T-helper 17 cell (primary cell): ENCODE measurements at places on chromosomes 3 and 15. TPM values are rescaled to one million over a fixed set of nuclear protein-coding genes. Genes with fewer than 3 reads are reported as not detected.

- H3K36me3 ChIP-seq, result no peaks in the 10 kb centered on the region
- H3K4me3 ChIP-seq, result no peak overlapping the region
- no peaks in the 10 kb centered on the region for H3K4me1 ChIP-seq
- no peaks in the 10 kb centered on the region for H3K27me3 ChIP-seq
Observed at GRCh38 chr15:47301481-47301880, 415.8 kb upstream of the SEMA6D start.

- H3K36me3 ChIP-seq, result no peaks in the 10 kb centered on the region
- peaks cover 22% of the 10 kb centered on the region for H3K4me1 ChIP-seq
- peak within 1 kb of the TSS; percentile 93 for H3K4me3 ChIP-seq
- H3K27ac ChIP-seq, result peak within 1 kb of the TSS; percentile 93
Observed at GRCh38 chr15:38252481-38253350, at the start of gene SPRED1. TSS of gene SPRED1 (plus strand) at chr15:38252836. CDS start at chr15:38253186, 350 bp downstream.

- H3K4me3 ChIP-seq, result no peak overlapping the region
- no peaks in the 10 kb centered on the region for H3K36me3 ChIP-seq
- peaks cover 23% of the 10 kb centered on the region for H3K27me3 ChIP-seq
Observed at GRCh38 chr3:161549261-161549660, 52.7 kb downstream of the OTOL1 start.

DNA sequence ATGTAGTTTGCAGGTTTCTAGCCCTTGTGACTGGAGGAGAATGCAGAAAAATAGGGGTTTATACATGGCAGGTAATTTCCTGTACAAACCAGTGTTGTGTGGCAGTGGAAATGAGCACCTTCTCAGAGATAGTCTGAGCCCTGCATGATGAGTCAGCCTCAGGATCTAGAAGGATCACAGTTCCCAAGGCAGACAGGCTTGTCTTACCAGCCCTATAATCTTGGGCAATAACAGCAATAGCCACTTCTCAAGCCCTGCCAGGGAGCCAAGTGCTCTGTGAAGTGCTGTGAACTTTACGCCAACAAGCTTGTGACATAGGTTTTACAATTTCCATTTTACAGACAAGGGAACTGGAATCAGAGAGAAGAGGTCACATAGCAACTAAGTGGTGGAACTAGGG is 89.4 kb downstream of the CD47 start:
- H3K36me3 ChIP-seq, result peaks cover 2% of the 10 kb centered on the region
- no peaks in the 10 kb centered on the region for H3K27me3 ChIP-seq
- H3K4me3 ChIP-seq, result no peak overlapping the region
- peaks cover 15% of the 10 kb centered on the region for H3K4me1 ChIP-seq
- no peak for DNase-seq

RASGRP1 gene
- 138 TPM for total RNA-seq

COLQ gene
- 11.1 TPM for total RNA-seq

DNA sequence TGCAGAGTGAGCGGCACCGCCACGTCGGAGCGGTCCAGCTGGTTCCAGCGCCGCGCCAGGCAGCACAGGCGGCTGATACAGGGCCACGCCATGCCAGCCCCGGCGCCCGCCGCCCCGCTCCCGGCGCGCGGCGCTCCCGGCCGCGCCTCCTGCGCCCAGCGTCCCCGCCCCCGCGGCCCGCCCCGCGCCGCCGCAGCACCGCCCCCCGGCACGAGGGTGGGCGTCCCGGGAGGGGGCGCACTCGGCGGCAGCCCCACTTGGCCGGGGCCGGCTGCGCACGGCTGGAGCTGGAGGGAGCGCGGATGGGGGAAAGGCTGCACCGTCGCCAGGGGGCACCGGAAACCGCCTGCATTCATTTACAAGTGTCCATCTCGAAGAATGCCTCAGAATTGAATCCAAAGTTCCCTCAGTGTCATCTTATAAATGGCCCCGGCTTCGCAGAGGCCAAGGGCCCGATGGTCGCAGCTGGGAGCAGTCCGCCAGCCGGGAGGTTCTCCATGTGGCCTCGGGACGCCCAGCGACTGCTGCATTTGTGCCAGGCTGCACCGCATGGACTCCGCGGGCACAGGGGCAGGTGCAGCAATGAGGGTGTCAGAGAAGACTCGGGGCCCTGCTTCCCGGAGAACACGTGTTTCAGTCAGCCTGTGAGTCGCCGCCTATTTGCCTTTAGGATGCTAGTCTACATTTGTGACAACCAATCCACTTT is at the start of gene MAP6D1:
TSS of gene MAP6D1 (minus strand) at position 122 of the 706 bp plus-strand sequence. CDS start at position 92, 30 bp downstream.
- peaks cover 13% of the 10 kb centered on the region for H3K4me1 ChIP-seq
- peaks cover 2% of the 10 kb centered on the region for H3K36me3 ChIP-seq
- peak within 1 kb of the TSS; percentile 37 for H3K27ac ChIP-seq

DNA sequence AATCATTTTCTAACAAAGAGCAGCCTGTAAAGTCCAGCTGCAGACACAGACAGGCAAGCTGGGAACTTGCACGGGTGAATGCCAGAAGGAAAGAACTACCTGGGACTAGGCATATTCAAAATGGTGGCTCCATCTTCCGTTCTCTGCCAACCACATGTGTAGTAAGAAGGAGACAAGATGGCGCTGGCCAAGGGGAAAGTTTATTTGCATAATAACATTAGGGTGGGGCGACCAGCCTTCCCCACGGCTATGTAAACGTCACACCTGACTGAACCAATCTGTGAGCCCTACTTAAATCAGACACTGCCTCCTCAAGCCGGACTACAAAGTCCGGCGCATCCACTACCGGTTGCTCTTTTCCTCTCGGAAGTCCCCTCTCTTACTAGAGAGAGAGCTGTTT is 130.8 kb downstream of the SNRK start:
- peaks cover 18% of the 10 kb centered on the region for H3K4me1 ChIP-seq
- H3K36me3 ChIP-seq, result no peaks in the 10 kb centered on the region
- H3K27ac ChIP-seq, result no peak overlapping the region

DNA sequence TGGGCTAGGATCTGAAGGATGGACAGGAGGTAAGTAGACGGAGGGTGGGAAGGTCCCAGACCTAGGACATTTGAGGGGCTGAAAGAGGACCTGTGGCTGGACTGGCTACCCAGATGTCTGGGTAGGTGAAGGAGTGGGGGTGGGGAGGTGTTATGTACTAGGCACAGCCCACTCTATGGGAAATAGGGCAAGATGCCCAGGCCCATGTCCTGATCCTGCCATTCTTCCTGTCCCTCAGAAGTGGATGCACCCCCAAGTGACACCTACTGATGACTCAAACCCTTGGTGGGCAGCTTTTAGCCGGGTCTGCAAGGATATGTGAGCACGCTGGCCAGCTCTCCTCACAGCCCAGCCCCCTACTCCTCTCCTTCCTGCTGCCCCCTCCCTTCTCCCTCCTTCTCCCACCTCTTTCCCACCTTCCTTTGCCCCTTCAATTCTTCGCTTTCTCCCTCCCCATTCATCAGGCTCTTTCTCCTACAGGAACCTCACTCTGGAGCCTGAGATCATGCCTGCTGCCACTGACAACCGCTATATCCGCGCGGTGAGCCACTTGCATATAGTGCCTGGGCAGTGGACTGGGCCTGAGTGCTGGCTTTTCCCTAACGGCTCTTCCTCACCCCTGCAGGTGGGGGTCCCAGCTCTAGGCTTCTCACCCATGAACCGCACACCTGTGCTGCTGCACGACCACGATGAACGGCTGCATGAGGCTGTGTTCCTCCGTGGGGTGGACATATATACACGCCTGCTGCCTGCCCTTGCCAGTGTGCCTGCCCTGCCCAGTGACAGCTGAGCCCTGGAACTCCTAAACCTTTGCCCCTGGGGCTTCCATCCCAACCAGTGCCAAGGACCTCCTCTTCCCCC is 5.2 kb downstream of the ACY1 start:
- H3K27ac ChIP-seq, result peak overlapping the region; percentile 70
- no peaks in the 10 kb centered on the region for H3K27me3 ChIP-seq
- no peaks in the 10 kb centered on the region for H3K36me3 ChIP-seq
- no peak for DNase-seq

SLCO2A1 gene
- not detected for total RNA-seq

DNA sequence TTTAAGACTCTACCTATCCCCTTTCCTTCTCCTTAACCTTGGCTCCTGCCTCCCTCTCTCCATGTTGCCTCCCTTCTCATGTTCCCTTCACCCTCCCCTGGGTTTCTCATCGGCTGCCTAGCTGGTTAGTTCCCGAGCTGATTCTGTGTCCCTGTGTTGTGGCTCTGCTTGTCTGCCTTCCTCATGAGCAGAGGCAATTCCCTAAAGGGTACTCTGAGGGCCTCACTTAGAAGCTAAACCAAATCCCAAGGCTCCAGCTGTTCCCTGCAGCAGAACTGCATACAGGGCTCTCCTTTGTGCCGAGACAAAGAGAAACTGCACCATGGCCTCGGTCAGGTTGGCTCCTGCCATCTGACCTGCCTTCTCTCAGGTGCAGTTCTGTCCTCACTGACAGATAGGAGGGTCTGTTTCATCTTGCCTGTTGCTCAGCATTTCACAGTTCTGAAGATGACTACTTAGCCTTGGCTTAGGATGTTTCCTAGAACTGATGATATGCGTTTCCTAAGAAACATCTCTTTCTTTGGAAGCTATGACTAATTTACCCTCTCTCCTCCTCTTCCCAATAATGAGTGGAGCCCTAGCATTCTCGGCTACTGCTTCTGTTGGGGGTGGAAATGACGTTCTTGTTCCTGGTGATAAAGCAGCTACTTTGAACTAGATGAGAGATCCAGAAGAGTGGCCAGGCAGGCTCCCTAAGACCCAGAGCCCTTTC is 27.1 kb downstream of the DUOX1 start:
- no peaks in the 10 kb centered on the region for H3K27me3 ChIP-seq
- no peak overlapping the region for H3K4me3 ChIP-seq
- peaks cover 2% of the 10 kb centered on the region for H3K36me3 ChIP-seq
- DNase-seq, result no peak
- peaks cover 14% of the 10 kb centered on the region for H3K4me1 ChIP-seq

GRCh38 chr3:142963516-142964448 is at the start of gene PAQR9:
TSS of gene PAQR9 (minus strand) at chr3:142963674. CDS start at chr3:142963336, 338 bp downstream.
- H3K27ac ChIP-seq, result no peak within 1 kb of the TSS
- H3K4me1 ChIP-seq, result peaks cover 12% of the 10 kb centered on the region
- peaks cover 70% of the 10 kb centered on the region for H3K27me3 ChIP-seq
- H3K4me3 ChIP-seq, result peak within 1 kb of the TSS; percentile 89
- H3K36me3 ChIP-seq, result peaks cover 4% of the 10 kb centered on the region
- DNase-seq, result no peak

CYP11A1 gene
- not detected for total RNA-seq

IQCF5 gene
- not detected for total RNA-seq

TMEM45A gene
- total RNA-seq, result 0.17 TPM

DNA sequence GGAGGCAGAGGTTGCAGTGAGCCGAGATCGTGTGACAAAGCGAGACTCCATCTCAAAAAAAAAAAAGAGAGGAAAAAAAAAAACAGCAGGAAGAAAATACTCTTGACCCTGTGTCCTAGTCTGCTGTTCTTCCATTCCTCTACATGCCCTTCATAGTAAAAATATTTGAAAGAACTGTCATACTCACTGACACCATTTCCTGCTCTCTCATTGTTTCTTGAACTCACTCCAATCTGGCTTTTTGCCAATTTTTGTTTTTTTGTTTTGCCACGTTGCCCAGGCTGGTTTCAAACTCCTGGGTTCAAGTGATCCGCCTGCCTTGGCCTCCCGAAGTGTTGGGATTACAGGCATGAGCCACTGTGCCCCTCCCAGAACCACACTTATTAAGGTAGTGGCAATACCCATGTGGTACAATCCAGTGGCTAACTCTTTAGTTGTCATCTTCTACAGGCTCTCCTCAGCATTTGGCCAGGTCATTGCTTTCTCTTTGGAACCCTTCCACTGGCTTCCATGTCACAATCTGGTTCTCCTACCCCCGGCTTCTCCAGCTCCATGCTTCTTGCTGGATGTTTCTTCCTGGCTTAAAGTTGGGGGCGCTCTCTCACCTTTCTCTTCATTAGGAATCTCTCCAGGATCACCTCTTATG is 238.2 kb upstream of the C2CD4B start:
- no peak overlapping the region for H3K4me3 ChIP-seq
- peaks cover 2% of the 10 kb centered on the region for H3K36me3 ChIP-seq
- no peak overlapping the region for H3K27ac ChIP-seq
- DNase-seq, result no peak
- H3K4me1 ChIP-seq, result no peaks in the 10 kb centered on the region

MAP3K13 gene
- 6.8 TPM for total RNA-seq

STRIT1 gene
- not detected for total RNA-seq

CHRM5 gene
- total RNA-seq, result not detected

DNA sequence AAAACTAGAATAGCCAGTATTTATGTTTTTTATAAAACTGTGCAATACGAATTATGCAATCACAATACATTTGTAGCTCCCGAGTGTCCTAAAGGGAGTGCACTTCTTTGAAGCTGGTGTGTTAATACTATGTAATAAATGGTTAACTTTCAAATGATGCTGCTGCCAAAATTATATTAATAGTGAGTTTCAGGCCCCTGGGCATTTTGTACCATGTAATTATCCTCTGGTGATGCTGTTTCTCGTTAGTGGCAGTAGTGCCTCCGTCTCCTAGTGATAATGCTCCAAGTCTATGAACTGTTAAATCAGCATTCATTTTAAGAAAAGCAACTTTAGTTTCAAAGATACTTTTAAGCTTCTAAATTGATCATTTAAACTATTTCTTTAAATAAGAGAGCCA is 132.7 kb upstream of the BHLHE40 start:
- no peaks in the 10 kb centered on the region for H3K27me3 ChIP-seq
- H3K27ac ChIP-seq, result peak overlapping the region; percentile 100
- peaks cover 64% of the 10 kb centered on the region for H3K4me1 ChIP-seq
- DNase-seq, result no peak
- no peak overlapping the region for H3K4me3 ChIP-seq
- H3K36me3 ChIP-seq, result peaks cover 2% of the 10 kb centered on the region

- no peaks in the 10 kb centered on the region for H3K36me3 ChIP-seq
- H3K4me1 ChIP-seq, result peaks cover 3% of the 10 kb centered on the region
- H3K4me3 ChIP-seq, result no peak overlapping the region
- H3K27ac ChIP-seq, result no peak overlapping the region
- no peaks in the 10 kb centered on the region for H3K27me3 ChIP-seq
Observed at GRCh38 chr3:153901991-153902390, 219.2 kb upstream of the ARHGEF26 start.

GRCh38 chr3:9778143-9779074 is 8.7 kb upstream of the CAMK1 start:
- peaks cover 37% of the 10 kb centered on the region for H3K4me1 ChIP-seq
- H3K36me3 ChIP-seq, result peaks cover 3% of the 10 kb centered on the region
- H3K27ac ChIP-seq, result no peak overlapping the region
- no peak for DNase-seq
- no peak overlapping the region for H3K4me3 ChIP-seq
- H3K27me3 ChIP-seq, result no peaks in the 10 kb centered on the region

ASB14 gene
- total RNA-seq, result not detected

GRCh38 chr15:27973886-27974285 is 125.2 kb downstream of the OCA2 start:
- H3K27me3 ChIP-seq, result no peaks in the 10 kb centered on the region
- no peak overlapping the region for H3K27ac ChIP-seq
- no peak for DNase-seq

DAZL gene
- not detected for total RNA-seq

C3orf18 gene
- 15.0 TPM for total RNA-seq

GALNT15 gene
- total RNA-seq, result 0.42 TPM

SH2D7 gene
- not detected for total RNA-seq

DNA sequence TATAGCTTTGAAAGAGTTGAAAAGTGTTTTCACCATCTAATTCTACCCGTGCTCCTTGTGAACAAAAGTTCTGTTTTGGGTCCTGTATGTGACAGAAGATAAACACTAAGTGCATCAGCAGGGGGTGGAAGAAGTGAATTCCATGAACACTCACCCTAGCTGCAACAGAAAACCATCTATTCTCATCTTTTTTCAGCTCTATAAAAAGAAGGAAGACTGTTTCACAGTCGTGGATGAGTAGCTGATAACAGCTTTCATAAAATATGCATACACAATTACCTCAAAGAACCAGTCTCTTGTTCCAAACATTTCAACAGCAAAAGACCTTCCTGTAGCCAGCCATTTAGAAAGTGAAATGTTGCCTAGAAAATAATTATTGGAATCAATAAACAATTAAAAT is 281.7 kb upstream of the RASGRP1 start:
- H3K27ac ChIP-seq, result no peak overlapping the region
- peaks cover 2% of the 10 kb centered on the region for H3K4me1 ChIP-seq
- peaks cover 20% of the 10 kb centered on the region for H3K27me3 ChIP-seq
